NCI-H2081 treated with DMSO at 0.1 percent for 48 hours (cell line): ENCODE measurements at places on chromosomes 16 and 17.

DNA sequence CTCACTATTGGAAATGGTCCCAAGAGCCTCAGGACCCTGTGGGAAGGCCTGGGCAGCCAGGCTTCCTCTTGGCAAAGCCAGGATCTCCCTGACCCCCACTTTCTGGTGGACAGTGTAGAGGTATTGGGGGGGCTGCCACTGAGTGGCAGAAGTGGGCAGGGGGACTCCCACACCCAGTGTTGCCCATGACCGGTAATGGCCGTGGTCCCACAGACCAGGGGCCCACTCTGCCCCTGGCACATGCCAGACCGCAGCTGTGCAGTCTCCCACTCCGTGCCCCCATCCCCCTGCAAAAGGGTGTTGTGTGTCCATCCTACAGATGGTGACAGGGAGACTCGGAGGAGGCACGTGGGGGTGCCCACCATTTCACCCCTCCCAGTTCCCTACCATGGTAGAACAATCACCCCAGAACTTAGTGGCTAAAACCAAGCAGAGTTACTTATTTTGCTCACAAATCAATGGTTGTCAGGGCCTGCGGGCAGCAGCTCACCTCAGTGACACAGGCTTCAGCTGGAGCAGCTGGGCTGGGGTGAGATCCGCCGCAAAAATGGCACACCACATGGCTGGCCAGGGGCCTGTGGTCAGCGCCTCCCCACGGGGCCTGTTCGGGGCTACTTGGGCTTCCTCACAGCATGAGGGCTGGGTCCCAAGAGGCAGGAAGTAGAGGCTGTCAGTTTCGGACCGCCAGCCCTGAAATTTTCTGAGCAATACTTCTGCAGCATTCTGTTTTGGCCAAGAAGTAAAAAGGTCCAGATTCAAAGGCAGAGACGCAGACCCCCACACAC lies 59.0 kb upstream of the ZNF469 start:
- no peak for DNase-seq

DNA sequence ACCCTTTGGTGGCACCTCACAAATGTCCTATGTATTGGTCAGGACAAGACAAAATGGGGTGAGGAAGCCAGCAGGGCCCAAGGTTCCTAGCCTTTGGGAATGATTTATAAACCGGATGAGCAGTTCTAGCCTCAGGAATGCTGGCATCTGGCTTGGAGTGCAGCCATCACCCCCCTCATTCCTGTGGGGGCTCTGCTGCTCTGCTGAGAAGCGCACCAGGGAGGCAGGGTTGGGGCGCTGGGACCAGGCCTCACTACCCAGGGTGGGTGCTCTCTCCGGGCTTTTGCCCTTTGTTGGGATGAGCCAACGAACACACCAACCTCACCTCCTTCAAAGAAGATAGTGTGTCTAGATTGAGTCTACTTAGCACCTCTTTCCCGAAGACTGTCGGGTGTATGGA lies 39.2 kb downstream of the TMEM11 start:
- no peak for DNase-seq

- DNase-seq: no peak
Measured at GRCh38 chr17:16287563-16288027, 65.7 kb downstream of the CENPV start.

- no peak for DNase-seq
Measured at GRCh38 chr17:40522961-40523310, 21.5 kb upstream of the TNS4 start.

GRCh38 chr17:9232591-9233270 lies 211.4 kb downstream of the NTN1 start:
- DNase-seq: no peak

DNA sequence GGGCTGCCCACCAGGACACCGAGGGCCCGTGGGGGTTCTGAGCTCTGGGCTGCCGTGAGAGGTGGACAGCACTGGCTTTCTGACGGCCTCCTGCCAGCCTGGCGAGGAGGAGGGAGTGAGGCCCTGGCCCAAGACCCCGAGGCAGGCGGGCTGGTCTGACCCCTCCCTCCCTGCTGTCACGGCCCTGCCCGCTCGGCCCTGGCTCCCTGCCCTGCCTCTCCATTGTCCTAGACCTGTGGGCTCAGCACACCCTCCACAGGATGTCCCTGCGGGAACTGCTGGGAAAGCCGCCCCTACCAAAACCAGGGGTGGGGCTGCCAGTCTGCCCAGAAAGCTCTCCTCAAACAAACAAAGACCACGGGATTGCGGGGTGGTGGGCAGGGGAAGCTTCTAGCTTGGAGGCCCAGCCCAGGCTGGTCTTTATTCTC lies 20.7 kb downstream of the SPNS2 start:
- DNase-seq: no peak

DNA sequence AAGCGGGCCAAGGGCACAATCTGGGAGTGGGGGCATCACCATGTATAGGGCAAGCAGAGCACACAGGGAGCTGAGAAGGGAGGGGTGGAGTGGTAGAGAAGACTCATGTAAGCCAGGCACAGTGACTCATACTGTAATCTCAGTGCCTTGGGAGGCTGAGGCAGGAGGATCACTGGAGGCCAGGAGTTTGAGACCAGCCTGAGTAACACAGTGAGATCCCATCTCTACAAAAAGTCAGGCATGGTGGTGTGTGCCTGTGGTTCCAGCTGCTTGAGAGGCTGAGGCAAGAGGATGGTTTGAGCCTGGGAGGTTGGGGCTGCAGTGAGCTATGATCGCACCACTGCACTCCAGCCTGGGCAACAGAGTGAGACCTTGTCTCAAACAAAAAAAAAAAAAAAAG lies 40.8 kb downstream of the ARHGAP27 start:
- no peak for DNase-seq
